ENCODE measurements at places on chromosomes 16 and 17.
A peak's percentile ranks its signal among the peaks of the same experiment; 100 is the strongest.

GRCh38 chr17:49447628-49448302 lies 33.1 kb upstream of the PHB1 start:
- no peak for DNase-seq

GRCh38 chr17:76048711-76049110 lies 21.6 kb upstream of the EVPL start:
- no peak for DNase-seq

DNA sequence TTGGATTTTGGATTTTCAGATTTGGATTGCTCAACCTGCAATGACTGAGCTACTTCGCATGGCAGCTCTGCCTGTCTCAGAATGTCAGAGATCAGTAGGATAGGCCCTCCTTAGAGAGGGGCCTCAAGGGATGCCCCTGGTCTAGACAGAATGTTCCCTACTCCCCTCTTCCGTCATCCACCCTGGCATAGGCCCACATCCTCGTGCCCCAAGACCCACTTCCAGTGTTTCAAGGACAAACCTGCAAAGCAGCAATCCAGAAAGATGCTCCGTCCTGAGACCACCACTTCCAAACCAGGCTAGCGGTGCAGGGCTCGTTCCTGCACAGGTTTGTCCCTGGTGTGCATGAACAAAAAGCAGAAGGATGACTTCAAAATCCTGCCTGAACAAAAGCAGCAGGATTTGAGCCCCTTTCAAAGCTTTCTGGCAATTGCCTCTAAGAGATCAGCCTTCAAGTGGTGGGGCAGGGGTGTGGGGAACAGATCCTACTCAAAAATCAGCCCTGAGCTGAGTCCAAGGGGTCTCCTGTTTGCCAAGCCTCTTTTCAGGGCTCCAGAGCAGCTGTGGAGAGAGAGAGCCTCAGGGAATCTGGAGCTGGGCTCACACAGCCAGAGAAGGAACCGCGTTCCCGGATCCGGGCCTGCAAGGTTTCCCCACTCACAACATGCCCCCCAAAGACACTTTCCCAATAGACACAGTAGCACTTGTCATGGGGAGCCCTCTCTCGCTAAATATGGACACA lies 121.1 kb downstream of the SOCS1 start:
- no peak for DNase-seq

DNA sequence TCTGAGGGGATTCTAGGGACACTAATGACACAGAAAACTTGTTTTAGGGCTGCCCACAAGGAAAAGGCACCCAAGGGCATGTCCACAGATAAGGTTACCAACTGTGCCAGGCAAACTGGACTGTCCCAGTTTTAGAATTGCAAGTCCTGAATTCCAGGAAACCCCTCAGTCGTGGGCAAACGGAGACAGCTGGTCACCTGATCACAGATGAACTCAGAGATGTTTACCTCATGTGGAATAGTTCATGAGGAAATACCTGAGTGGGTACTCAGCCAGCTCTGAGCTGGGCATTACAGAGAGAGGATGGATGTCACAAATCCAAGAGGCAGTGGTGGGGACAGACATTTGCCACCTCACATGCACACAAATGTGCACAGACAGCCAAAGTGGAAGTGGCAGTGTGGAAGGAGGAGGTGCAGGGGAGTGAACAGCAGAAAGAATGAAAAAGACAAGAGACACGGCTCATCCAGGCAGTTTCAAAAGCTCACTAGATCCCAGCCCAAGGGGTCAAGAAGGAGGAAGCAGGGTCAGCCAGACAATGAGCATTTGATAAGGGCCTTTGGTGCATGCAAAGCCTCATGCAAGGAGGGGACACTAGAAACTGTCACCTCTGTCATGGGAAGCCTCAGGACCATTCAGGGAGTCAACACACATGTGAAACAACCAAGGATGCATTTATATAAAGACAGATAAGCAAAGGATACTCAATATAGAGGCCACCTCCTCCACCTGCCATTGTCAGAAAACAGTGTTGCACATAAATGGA lies 24.8 kb downstream of the TTLL6 start:
- no peak for DNase-seq

- no peak for DNase-seq
These were observed 139.5 kb downstream of the CMIP start for GRCh38 chr16:81583893-81584631.

DNA sequence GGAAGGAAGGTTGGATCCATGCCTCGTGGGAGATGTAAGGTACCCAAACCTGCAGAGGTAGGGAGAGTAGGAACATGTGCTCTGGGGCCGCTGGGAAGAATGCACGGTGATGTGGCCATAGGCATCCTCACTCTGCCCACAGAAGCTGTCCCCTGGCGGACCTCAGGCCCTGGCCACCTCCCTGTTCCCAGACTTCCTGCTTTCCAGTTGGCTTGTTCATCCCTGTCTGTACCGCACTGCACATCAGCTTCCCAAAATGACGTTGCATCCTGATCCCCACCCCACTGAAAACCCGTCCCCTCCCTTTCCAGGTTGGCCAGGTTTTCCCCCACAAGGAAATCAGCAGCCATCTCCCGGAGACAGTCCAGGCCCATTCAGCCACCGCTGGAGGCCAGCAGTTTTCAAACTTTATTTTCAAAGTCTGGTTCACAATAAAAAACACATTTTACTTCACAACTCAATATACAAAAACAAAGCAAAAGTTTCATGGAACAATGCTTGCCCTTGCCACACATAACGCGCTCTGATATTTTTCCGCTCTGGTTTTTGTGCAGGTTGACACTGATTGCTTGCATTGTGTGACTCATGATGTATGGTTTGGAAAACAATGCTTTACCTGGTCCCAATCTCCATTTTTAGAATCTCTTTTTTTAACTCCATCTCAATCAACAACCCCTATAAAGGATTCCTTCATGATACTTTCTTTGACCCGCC lies 143.0 kb downstream of the GAS7 start:
- no peak for DNase-seq

DNA sequence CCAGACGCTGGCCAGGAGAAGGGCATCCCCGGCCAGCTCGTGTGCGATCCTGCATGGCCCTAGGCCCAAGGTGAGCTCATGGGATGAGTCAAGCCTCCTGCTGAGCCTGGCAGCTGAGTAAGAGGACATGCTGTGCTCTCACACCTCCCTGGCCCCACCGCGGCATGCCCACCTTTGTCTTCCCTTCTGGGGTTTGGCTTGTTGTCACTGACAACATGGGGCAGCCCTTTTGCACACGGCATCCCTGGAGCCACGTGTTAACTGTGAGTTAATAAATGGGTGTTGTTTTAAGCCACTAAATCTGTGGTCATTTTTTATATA lies 8.9 kb upstream of the TNS4 start:
- no peak for DNase-seq

GRCh38 chr16:89019511-89019910 lies 42.5 kb upstream of the CBFA2T3 start:
- DNase-seq = no peak

DNA sequence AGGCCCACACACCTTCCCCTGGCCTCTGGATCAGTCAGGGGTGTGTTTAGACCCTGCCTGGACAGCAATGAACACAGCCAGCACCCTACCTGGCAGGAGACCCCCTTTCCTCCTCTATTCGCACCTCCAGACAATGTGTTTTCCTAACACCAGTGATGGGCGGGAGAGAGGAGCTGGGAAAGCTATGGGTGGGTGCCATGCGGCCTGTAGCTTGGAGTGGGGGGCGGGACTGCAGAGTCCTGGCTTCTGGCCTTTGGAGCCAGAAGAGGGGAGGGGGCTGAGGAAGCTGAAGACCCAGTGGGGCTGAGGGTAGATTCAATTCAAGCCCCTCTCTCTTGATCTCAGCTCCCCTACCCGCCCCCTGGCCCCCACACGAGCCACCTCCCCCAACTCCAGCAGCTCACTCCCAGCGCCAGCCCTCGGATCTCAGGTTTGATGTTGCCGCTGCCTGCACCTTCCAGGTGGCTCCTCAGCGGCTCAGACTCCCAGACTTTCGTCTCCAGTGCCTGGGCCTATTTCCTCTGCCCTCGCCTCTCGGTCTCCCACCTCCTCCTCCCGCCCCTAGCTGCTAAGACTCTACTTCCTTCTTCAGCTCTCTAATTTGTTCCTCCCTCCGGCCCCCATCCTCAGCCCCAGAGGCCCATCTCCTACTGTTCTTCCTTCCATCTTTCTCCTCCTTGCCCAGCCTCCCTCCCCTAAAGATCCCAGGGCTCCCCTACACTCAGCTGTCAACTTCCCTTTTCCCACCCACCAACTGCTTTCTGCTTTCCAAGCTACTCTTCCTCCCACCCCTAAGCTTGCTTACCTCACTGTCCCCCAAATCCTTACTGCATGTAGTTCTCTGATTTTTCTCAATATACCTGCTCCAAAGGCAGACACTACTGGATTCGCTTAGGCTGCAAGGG lies 6.8 kb upstream of the SP6 start:
- DNase-seq = no peak

DNA sequence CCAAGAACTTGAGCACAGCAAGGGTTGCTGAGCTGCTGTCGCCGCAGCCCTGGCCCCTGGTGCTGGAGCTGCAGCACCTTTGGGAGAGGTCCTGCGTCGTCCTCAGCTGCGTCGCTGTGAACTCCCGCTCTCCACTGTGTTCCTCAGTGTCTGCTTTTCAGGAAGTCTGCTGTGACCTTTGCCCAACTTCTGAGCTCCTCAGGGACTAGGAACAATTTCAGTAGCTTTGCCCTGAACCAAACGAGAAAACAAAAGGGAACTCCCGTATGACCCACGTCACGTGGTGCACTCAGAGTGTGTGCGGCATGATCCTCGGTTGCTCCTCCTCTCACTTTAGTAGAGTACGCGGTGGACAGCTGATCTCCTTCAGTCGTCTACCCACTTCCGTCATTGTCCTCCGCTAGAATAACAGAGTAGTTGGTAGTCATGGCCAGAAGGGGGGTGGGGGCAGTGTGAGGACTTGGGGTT lies 44.2 kb downstream of the WDR45B start:
- no peak for DNase-seq

- no peak for DNase-seq
These were observed 27.8 kb downstream of the COPRS start for GRCh38 chr17:31830971-31831858.

DNA sequence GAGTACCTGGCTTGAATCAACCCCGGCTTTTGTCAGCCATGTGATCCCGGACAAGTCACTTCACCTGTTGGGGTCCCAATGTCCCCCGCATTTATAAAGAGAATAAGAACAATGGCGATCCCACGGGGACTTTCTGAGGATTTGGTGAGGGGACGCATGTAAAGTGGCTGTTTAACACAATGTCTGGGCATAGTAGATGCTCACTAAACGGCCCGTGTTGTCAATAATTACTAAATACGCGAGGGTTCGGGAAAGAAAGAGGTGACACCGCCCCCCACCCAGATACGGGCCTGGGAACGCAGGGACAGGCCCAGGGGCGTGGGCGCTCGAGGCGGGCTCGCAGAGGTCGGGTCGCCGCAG lies 1.8 kb downstream of the SYNGR3 start:
- DNase-seq = no peak

DNA sequence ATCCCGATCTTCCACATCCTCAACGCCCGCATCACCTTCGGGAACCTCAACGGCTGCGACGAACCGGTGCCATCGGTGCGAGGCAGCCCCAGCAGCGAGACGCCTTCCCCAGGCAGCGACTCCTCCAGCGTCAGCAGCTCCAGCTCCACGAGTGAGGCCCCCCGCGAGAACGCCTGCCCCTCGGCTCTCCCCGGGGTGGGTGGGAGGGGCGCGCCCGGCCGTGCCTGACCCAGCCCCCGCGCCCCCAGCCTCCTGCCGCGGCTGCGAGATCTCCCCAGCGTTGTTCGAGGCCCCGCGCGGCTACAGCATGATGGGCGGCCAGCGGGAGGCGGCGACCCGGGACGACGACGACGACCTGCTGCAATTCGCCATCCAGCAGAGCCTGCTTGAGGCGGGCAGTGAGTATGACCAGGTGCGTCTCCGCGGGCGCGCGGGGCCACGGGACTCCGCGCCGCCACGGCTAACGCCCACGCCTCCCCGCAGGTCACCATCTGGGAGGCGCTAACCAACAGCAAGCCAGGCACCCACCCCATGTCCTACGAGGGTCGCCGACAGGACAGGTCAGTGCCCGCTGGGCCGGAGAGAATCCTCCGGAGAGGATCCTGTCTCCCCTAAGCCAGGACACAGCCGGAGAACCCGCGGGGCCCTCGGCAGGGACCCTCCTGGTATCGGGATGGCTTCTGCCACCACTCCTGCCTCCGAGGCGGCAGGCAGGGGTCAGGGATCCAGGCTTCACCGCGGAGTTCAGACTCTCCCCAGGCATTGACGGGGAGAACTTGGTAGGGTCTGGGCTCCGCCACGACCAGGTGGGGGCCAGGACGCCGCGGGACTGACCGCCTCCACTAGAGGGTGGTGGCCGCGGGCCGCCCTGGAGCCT lies 10.1 kb downstream of the CORO6 start:
- no peak for DNase-seq

- DNase-seq = no peak
These were observed 49.8 kb downstream of the SREBF1 start for GRCh38 chr17:17786998-17787397.

DNA sequence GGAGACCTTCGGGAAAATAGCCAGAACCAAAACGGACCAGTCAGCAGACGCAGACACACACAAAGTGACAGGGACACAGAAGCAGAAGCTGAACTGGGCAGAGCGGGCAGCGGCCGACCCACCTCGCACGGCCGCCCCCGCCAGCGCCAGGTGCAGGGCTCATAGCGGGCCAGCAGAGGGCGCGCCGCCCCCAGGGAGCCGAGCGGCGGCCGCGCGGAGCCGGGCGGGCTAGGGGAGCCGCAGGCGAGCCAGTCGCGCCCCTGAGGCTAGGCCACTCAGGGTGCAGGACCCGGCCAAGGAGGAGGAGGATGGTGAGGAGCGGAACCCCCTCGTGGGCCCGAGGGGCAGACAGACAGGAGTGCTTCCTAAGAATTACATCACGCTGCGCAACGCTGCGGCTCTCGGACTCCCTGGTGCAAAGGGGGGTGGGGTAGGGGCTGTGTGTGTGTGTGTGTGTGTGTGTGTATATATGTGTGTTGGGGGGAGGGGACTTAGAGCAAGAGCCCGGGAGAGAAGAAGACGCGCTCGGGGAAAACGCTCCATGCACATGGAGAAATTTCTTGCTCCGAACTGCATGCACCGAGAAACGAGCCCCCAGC lies 913 bp upstream of the NOG start:
- peak; percentile 72 for DNase-seq

- no peak for DNase-seq
These were observed 10.4 kb downstream of the RPUSD1 start for GRCh38 chr16:777826-778225.

DNA sequence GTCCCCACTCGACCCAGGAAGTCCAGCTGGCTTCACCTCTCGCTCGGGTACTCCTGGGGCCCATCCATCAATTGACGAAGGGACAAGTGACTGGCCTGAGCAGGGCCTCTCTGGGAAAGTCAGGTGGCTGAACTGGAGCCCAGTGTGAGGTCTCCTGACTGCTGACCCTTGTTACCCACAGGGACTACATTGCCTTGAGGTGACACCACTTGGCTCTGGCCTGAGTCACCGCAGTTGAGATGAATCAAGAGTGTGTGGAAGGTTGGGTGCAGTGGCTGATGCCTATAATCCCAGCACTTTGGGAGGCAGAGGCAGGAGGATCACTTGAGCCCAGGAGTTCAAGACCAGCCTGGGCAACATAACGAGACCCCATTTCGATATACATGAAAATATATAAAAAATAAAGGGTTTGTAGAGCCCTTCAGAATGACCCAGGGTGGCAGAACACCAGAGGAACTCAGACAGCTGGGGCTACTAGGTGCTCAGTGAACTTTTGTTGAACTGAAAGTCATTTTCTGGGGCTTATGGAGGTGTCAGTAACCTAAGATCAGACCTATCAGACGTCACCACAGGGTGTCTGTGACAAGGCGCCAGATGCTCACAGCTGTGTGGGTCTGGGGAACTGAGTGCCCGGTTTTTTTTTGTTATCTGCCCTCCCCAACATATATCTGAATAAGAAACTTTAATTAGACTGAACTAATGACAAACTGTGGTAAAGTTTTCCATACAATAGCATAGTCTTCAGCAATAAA lies 14.8 kb upstream of the ZFP90 start:
- no peak for DNase-seq

GRCh38 chr16:88570691-88571092 lies 489 bp downstream of the ZC3H18 start:
- DNase-seq = peak; percentile 43
